ENCODE measurements at places on chromosomes 4 and X.

DNA sequence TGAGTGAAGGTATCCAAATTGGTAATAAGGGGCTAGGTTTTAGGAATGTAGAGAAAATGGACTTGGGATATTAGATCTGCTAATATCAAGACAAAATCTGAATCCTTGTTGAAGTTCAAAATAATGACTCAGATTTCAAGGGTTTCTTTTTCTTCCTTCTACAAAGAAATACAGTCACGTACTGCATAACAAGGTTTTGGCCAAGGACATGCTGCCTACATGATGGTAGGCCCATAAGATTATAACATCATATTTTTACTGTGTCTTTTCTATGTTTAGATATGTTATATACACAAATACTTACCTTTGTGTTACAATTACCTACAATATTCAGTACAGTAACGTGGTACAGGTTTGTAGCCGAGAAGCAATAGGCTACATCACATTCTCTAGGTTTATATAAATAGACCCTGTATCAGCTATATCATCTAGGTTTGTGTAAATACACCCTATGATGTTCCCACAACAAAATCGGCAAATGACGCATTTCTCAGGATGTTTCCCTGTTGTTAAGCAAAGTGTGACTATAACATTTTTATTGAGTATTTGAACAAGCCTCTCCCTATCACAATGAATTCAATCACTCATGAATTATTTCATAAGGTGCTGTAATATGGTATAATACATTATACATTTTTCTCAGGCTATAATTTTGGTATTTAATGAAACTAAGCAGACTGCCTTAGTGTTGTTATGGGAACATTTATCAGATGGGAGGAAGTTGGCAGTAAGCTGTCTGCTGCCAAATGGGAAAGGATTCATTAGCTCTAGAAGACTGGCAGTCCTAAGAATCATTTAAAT is 186.3 kb downstream of the PPP3CA start:
- no peak for DNase-seq

DNA sequence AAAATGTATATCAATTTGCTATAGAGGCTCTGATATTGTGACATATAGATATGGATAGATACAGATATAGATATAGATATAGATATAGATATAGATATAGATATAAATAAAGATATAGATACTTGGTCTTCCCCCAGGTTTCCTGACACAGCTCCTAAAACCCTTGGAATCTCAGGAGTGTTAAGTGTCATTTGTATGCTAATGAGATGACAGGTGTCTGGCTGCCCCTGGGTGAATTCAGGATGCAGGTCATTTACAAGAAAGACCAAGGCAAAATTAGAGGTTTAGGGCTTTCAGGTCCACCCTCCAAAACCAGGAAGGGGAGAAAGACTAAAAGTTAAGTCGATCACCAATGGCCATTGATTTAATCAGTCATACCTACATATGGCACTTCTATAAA is 1034.8 kb downstream of the PDHA2 start:
- DNase-seq: no peak

- no peak for DNase-seq
Observed at GRCh38 chr4:128582427-128582870, 227.1 kb upstream of the JADE1 start.

- DNase-seq: no peak
Observed at GRCh38 chr4:4422856-4423499, 36.1 kb downstream of the NSG1 start.

GRCh38 chr4:8453957-8454356 is 13.4 kb downstream of the TRMT44 start:
- no peak for DNase-seq

DNA sequence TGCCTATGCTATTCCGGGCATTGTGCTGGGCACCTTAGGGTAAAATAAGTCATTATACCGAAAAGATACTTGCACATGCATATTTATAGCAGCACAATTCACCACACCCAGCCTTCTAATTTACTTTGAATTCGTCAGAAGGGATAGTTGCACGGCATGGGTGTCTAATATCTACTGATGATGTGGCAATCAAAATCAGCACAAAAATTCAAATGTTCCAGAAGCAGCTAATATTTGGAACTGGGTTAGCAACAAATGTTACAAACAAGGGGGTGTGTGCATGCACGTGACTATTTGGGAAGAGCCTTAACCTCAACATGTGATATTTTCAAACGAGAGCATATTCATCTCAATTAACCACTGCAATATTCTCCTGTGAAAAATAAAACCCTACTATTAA is 79.7 kb upstream of the PRSS48 start:
- no peak for DNase-seq

All from CD4-positive, alpha-beta T cell treated with Interleukin-21 for 1 hour (primary cell).